Myometrial cell (primary cell): ENCODE measurements at places on chromosomes 4 and X. TPM values are rescaled to one million over a fixed set of nuclear protein-coding genes. Genes with fewer than 3 reads are reported as not detected.

Gene PCDH18
- total RNA-seq = 65.7 and 88.6 TPM in 2 replicates

Gene PAGE2
- not detected in 2 replicates for total RNA-seq

Gene PDLIM3
- total RNA-seq = 52.8 and 60.8 TPM in 2 replicates

Gene SLITRK4
- total RNA-seq = not detected in 2 replicates

Gene MAEA
- total RNA-seq = 70.4 and 79.9 TPM in 2 replicates

Gene NWD2
- total RNA-seq = not detected in 2 replicates

Gene ZNF674
- 0.58 and 7.4 TPM in 2 replicates for total RNA-seq

Gene RPS6KA3
- 17.6 and 25.3 TPM in 2 replicates for total RNA-seq

Gene TMPRSS11F
- total RNA-seq = not detected in 2 replicates

Gene IGFBP7
- 415 and 416 TPM in 2 replicates for total RNA-seq

Gene ZBED1
- total RNA-seq = 34.6 and 37.9 TPM in 2 replicates

Gene FAM114A1
- 322 and 343 TPM in 2 replicates for total RNA-seq

Gene TRIM60
- not detected in 2 replicates for total RNA-seq

Gene TMPRSS11B
- not detected in 2 replicates for total RNA-seq

Gene LUZP4
- total RNA-seq = not detected in 2 replicates

Gene RASSF6
- 0.18 TPM in 1 of 2 replicates, not detected in the other for total RNA-seq

Gene NPY1R
- 3.0 TPM in 1 of 2 replicates, not detected in the other for total RNA-seq

Gene RBM10
- total RNA-seq = 50.5 and 51.0 TPM in 2 replicates

Gene PGAM4
- total RNA-seq = not detected in 2 replicates

Gene UBQLN2
- 15.6 and 16.4 TPM in 2 replicates for total RNA-seq

Gene KLHL4
- total RNA-seq = 2.0 and 3.4 TPM in 2 replicates

Gene ELOVL6
- 37.5 and 42.5 TPM in 2 replicates for total RNA-seq

Gene PLXNB3
- 2.3 and 2.6 TPM in 2 replicates for total RNA-seq

Gene F11
- not detected in 2 replicates for total RNA-seq

Gene L1CAM
- 13.1 and 19.0 TPM in 2 replicates for total RNA-seq

Gene GK
- 12.4 TPM in 2 replicates for total RNA-seq

Gene HHIP
- 3.7 and 4.4 TPM in 2 replicates for total RNA-seq

Gene CXCL1
- 12.7 and 17.7 TPM in 2 replicates for total RNA-seq

Gene ANKRD50
- 8.4 and 12.2 TPM in 2 replicates for total RNA-seq

Gene PPEF1
- total RNA-seq = not detected in 2 replicates

Gene CYBB
- not detected in 2 replicates for total RNA-seq

Gene WNK3
- 0.18 TPM in 1 of 2 replicates, not detected in the other for total RNA-seq

Gene GYG2
- 2.1 and 8.1 TPM in 2 replicates for total RNA-seq

Gene PTPN13
- total RNA-seq = 25.1 and 31.5 TPM in 2 replicates

Gene ARHGAP36
- total RNA-seq = not detected in 2 replicates

Gene BLOC1S4
- total RNA-seq = 24.2 and 25.5 TPM in 2 replicates

Gene LNX1
- 0.29 TPM in 1 of 2 replicates, not detected in the other for total RNA-seq

Gene UGT2B11
- total RNA-seq = not detected in 2 replicates

Gene NEUROG2
- total RNA-seq = not detected in 2 replicates

Gene IL3RA
- not detected in 2 replicates for total RNA-seq

Gene DRD5
- not detected in 2 replicates for total RNA-seq

Gene CFI
- 20.2 and 21.9 TPM in 2 replicates for total RNA-seq
